ENCODE measurements at places on chromosomes 1 and 21. TPM values are rescaled to one million over a fixed set of nuclear protein-coding genes. Genes with fewer than 3 reads are reported as not detected.

Gene OTUD3
- total RNA-seq = 8.4 TPM

DNA sequence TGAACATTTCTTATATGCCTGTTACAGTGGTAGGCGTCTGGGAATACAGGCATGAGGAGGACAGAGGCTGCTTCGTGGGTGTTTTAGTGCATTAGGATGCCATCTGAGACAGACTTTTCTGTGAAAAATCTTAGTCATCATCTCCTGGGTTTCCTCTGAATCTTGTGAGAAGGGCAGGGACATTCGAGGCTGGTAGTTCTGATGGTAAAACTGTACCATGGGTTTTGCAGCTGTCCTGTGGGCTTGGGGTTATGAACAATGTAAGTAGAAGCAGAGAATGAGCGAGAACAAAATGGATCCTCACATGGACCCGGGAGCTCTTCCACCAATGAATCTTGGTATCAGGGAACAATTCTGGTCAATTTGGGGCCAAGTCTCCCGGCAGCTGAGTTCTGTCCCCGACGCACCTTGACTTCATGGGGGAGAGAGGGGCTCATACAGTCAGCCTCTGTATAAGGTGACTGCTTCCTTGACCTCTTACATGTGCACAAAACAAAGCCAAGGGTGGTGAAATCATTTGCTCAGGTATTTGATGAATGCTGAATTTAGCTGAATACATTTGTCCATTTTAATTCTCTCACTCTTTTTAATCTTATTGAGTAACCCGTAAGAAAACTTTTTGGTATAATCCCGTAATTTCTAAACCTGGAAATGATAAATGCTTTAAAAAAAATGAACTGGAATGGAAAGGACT lies 63.6 kb upstream of the ERRFI1 start:
- H3K4me3 ChIP-seq = no peak overlapping the region
- no peak for DNase-seq
- H3K4me1 ChIP-seq = no peaks in the 10 kb centered on the region
- no peaks in the 10 kb centered on the region for H3K36me3 ChIP-seq

Gene MRTO4
- 21.4 TPM for total RNA-seq

Gene FAM151A
- 1.2 TPM for total RNA-seq

Gene VANGL2
- 1.7 TPM for total RNA-seq

Data from spleen (tissue), 13 donors.